ENCODE measurements at places on chromosomes 11 and 22.

DNA sequence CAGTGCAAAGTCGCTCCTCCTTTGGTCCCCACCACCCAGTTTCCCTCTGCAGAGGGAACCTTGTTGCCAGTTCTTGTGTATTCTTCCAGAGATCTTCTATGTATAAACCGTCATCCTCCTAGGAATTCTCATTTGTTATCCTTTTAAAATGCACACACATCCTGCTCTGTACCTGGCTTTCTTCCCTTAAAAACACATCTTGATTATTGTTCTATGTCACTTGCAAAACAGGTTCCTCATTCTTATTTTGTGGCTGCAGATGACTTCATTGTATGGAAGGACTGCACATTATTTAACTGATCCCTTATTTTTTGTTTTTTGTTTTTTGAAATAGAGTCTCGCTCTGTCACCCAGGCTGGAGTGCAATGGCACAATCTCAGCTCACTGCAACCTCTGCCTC, 26.6 kb upstream of the SYT7 start:
- DNase-seq = no peak

DNA sequence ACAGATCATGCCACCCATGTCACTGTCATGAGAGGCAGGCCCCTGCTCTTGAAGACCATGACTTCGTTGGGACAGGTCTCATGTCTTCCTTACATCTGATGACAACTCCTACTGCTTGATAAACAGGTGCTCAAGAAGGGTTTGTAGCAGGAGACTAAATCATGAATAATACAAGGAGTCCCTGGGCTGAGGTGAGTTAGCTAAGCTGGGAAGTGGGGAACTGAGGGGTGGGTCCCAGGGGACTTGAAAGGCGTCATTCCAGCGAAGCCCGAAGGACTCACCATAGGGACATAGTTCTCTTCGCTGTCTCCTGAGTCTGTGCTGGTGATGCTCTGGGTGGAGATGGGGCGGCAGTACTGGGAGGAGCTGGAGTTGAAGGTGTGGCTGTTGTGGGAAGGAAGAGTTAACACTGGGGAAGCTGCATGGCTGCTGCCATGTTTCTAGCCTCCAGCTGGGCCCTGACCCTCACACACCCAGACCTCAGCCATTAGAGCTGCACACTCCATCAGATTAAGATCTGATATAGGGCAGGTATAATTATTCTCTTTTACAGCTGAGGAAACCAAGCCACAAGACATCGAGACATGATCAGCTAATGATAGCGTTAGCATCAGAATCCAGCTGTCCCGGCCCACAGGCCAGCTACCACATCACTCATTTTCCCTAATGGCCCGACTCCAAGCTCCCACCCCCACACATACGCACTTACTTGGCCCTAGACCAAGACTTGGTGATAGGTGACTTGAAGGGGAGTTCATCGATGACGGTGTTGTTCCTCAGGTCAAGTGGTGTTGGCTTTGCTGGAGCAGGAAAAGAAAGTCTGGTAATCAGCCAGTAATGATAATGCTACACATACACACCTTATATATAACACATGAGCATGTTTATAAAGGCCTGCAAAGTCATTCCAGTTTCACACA, 32.9 kb downstream of the USP35 start:
- DNase-seq = no peak

GRCh38 chr11:122599434-122599833, 56.1 kb upstream of the UBASH3B start:
- DNase-seq = no peak

DNA sequence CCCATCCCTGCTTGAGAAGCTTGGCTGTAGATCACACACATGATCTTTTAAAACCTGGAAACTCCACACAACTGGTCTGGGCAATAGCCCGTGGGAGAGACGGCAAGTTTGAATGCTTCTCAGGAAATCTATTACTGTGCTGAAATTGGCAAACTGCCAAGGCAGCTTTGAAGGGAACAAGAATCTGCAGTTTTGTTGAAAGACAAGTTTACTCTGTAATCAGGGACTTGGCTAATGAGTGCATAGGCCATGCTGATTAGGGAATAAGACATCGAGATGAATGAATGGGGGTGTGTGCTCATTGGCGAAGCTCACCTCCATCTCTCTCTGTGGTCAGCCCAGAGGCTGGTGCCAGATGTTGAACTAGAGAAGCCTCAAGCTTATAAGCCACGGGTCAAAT, 218.8 kb downstream of the HIPK3 start:
- no peak for DNase-seq

GRCh38 chr22:36727110-36727509, 23.6 kb upstream of the CACNG2 start:
- DNase-seq = no peak

DNA sequence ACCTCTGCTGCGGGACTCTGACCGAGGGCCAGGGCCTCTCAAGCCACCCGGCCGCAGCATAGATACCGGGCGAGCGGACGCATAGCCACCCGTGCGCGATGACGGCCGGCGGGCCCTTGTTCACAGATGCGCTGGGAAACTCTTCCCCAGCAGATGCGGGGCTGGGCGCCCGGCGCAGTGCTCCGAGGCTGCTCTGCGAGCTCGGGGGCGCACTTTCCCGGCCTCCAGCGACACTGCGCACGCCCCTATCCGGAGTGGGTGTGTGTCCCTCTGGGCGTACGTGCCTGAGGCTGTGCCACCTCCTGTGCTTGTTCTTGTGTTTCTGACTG, 104.7 kb upstream of the E2F8 start:
- DNase-seq = no peak

- DNase-seq = no peak
Observed at GRCh38 chr11:33452836-33453624, 195.8 kb downstream of the HIPK3 start.

- DNase-seq = no peak
Observed at GRCh38 chr22:45317551-45318167, 7.9 kb downstream of the FAM118A start.

All from stimulated activated CD4-positive, alpha-beta T cell treated with anti-CD3 and anti-CD28 coated beads, Interleukin-1b, Interleukin-23, amount 100 ng/mL, for 1 hour (primary cell).